ENCODE measurements at places on chromosomes 5 and 9.

- no peak for DNase-seq
These were observed 14.7 kb downstream of the EQTN start for GRCh38 chr9:27282269-27282668.

DNA sequence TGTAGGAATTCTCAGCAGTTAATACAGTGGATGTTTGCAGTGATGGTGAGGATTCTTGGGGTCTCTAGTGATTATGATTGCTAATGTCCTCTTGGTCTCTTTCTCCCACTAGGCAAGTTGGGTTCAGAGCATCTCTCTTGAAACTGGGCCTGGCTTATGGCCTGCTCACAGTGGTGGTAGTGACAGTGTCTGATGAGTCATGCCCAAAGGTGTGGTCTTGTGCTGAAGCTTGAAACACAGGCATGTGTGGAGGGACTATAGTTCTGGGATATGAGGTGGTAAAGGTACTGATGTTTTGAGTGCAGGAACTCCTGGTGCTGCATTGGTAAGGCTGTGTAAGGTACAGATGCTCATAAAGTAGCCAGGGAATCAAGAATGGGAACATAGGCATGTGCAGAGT lies 231.1 kb downstream of the FAM170A start:
- DNase-seq = no peak

DNA sequence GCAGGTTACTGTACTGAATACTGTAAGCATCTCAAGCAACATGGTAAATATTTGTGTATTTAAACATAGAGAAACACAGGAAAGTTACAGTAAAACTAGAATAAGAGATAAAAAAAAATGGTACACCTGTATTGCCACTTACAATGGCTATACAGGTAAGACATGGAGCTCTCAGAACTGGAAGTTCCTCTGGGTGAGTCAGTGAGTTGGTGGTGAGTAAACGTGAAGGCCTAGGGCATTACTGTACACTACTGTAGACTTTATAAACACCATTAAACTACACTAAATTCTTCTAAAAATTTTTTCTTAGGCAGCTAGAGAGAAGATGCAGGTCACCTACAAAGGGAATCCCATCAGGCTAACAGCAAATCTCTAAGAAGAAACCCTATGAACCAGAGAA lies 872.9 kb downstream of the TAF11L14 start:
- no peak for DNase-seq

- peak; percentile 59 for DNase-seq
These were observed 97.1 kb downstream of the ENTREP1 start for GRCh38 chr9:69421908-69422801.

DNA sequence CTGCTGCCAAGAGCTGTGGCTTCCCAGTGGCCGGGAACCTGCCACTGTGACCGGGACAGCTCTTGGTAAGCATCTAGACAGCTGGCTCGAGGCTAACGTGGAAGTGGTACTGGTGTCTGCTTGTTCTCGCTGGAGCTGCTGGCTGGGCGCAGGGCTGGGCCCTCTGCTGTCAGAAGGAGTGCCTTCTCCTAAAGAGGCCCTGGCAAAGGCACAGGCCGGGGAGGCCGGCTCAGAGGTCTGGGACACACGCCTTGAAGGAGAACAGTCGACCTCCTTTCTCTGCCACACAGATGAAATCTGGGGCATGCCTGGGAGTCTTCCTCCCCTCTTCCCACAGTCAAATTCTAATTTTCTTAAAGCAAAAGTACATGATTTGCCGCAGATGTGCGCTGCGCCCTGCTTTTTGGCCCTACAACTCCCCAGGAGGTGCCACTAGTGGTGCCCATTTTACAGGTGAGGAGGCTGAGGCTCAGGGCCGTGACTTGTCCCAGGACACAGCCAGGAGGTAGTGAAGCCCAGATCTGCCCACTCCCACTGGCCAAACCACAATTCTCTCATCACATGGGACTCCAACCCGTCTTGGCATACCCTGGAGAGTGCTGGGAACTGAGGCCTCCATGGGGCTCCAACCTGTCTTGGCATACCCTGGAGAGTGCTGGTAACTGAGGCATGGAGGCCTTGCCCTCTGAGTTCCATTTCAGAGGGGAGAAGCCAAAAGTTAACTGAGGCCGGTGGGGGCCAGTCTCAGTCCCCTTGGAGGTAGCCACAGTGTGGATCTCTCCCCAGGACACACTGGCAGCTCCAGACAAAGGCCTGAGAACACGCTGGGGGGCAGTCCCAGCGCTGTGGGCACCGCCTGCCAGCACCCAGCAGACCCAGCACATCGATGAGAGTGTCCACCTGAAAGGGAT lies 12.0 kb upstream of the RXRA start:
- DNase-seq = no peak

DNA sequence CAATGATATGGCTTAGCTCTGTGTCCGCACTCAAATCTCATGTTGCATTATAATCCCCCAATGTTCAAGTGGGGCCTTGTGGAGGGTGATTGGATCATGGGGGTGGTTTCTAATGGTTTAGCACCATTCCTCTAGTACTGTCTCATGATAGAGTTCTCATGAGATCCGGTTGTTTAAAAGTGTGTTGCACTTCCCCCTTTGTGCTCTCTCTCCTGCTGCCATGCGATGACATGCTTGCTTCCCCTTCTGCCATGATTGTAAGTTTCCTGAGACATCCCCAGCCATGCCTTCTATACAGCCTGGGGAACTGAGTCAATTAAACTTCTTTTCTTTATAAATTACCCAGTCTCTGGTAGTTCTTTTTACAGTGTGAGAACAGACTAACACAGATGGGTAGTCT lies 427.1 kb downstream of the CHSY3 start:
- peak; percentile 29 for DNase-seq

DNA sequence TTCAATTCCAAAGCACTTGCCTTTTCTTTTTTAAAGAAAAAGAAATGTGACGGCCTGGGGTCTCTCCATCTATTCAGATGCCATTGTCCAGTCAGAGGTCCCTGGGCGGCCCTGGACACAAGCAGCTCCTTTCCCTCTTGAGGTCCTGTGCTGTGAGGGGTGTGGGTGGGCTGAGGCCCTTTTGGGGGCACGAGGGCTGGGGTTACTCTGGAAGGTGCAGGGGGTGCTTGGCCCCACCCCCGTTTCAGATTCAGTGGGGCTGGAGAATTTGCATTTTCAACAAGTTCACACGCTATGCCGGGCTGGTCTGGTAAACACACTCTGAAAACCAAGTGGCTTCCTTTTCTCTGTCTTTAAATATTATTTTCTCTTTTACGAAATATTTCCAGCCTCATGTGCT lies 91.4 kb upstream of the PHYKPL start:
- no peak for DNase-seq

DNA sequence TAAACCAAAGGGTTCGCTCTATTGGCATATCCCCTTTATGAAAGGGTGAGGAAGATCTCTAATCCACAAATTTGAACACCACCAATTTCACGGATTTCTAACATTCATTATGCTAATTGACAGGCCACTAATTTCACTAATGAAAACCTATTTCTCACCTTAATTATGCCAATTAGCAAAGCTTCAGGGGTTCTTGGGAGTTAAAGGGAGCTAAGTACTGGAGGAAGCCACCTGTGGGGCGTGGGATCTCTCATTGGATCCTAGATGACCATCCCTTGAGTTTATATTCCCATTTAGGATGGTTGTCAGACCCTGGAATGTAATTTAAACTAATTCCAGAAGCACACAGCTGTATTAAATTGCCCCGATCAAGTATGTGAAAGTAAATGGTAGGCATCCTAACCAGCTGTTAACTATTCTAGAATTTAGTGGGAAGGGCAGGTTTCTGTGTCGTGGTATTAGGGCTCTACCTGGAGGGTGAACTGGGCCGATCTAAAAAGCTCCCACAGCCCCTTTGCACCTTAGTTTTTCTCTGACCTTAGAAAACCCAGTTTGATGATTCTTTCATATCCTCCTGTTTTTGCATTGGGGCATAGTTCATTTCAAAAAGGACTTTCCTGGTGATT lies 77.1 kb downstream of the C9orf152 start:
- no peak for DNase-seq

- no peak for DNase-seq
These were observed 5.1 kb downstream of the POU5F2 start for GRCh38 chr5:93736284-93736683.

DNA sequence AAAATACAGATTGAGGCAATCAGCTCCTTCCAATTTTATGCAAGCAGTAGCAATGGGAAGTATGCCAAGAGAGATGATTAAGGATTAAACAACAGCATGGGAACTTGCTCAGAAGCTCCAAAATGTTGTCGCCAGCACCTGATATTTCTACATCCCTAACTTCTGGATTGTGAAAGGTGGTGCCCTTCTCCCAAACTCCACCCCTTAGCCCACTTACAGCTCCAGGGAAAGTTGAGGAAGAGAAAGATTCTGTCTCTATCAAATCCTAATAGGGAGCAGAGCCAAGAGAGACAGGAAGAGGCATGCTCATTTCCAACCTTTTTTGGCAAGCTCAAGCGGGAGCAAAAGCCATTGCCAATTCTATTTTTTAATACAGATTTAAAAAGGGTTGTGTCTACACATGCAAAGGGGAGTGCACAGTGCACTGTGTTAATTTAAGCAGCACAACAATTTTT lies 92.4 kb upstream of the NR3C1 start:
- no peak for DNase-seq

Measured in KBM-7 (cell line).